Neural crest cell (in vitro differentiated cells): ENCODE measurements at places on chromosomes 11 and 22.

DNA sequence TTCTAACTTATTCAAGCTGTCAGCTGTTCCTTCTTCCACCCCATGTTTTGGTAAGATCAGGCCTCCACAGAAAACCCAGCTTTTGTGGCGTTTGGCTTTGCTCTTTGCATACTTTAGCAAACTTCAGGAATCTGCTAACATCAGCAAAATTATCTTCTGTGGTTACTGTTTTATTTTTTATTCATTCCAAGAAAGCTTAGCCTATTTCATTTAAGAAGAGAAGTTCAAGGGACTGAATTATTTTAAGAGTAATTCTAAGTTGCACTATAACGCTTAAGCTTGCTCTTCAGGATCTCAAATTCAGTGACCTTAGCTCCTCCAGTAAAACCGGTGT lies 1.1 kb downstream of the JHY start:
- DNase-seq = no peak

DNA sequence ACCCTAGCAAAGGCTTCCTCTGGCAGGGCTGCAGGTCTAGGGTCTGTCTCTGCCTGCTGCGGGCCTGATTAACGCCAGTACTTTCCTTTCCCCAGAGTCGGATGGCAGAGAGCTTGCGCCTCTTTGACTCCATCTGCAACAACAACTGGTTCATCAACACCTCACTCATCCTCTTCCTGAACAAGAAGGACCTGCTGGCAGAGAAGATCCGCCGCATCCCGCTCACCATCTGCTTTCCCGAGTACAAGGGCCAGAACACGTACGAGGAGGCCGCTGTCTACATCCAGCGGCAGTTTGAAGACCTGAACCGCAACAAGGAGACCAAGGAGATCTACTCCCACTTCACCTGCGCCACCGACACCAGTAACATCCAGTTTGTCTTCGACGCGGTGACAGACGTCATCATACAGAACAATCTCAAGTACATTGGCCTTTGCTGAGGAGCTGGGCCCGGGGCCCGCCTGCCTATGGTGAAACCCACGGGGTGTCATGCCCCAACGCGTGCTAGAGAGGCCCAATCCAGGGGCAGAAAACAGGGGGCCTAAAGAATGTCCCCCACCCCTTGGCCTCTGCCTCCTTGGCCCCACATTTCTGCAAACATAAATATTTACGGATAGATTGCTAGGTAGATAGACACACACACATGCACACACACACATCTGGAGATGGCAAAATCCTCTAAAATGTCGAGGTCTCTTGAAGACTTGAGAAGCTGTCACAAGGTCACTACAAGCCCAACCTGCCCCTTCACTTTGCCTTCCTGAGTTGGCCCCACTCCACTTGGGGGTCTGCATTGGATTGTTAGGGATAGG lies 18.6 kb downstream of the RSPH14 start:
- DNase-seq = no peak

DNA sequence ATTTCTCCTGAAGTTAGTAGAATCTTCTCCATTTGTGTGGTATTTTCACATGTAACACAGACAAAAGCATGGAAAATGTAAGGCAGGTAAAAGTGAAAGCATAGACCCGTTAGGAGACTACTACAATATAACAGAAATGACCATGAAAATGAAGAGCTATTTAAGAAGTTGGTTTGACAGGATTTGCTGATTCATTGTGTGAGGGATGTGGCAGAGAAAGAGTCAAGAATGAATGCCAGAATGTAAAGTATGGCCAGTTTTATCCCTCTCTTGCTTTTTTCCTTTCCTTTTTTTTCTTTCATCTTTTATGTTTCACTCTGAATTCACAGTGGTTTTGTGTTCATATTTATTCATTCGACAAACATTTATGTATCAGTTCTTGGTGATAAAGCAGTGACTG lies 115.9 kb downstream of the ARFGAP2 start:
- DNase-seq = no peak

- no peak for DNase-seq
Observed at GRCh38 chr11:69210310-69211035, 54.7 kb downstream of the SMIM38 start.

GRCh38 chr11:128789497-128790150 lies 77.5 kb downstream of the KCNJ1 start:
- no peak for DNase-seq

DNA sequence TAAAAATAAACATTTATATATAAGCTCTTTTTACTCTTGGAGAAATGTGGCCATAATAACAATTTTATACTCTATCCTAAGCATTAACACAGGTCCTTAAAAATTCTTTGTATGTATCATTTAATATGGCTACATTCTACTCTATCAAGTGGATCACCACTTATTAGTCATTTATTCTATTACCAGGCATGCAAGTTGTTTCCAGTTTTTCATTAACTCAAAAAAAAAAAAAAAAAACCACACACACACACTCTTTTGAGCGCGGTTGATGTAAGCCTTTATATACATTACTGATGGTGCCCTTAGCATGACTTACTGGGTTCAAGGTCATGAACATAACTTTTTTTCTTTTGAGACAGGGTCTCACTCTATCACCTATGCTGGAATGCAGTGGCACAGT lies 47.1 kb upstream of the MICAL2 start:
- no peak for DNase-seq

- no peak for DNase-seq
Observed at GRCh38 chr11:100741866-100742625, 55.0 kb downstream of the ARHGAP42 start.

DNA sequence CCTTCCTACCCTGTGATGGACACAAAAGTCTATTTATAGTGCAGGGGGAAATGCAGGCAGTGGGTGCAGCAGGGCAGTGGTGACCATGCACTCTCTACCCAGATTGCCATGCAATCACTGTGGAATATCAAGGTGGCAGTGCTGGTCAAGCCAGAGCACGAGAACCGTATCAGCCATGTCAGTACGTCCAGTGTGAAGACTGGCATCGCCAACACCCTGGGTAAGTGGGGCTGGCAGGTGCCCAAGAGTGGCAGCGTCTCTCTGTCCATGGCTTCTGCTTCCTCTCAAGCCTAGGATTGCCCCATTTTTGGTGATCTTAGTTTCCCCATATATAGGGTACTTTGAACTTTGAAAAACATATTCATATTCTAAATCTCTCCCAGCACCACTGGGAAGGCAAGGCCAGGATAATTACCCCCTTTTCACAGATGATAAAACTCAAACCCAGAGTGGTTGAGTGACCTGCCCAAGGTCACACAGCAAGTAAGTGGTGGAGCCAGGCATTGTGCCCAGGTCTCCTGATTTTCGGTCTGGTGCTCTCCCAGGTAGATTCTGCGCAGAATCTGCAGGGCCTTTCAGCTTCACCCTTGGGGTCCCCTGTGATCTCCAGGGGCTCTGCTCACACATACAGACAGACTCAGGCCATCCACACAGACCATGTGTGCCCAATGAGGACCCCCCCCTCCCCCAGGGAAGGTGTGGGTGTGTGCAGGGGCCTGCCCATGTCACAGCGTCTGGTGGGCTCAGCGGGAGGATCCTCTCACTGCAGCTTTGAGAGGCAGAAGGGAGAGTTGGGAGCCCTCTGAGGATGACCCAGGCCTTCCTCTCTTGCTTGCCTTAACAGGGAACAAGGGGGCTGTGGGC lies 7.1 kb downstream of the INPPL1 start:
- DNase-seq = no peak

- DNase-seq = no peak
Observed at GRCh38 chr11:114196997-114197703, 99.0 kb upstream of the NNMT start.

DNA sequence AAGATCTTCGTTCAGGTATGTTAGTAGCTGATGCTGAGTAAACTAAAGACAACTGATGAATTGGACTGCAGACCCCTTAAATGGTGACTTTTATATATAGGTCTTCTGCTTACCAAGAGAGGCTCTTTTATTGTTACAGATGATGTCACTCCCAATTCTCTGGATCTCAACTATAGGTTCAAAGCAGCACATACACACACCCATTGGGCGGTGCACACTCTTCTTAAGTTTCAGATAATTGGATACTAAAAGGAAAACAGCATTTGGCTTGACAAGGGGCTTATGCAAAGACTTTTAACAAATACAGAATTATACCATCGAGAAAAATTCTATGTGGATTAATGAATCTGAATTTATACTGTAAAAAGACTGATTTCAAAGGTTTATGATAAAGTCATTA lies at the start of gene PTH:
PTH (minus strand) TSS at position 69 of the 400 bp plus-strand sequence. CDS start 3,142 bp downstream, outside the sequence.
- DNase-seq = no peak

DNA sequence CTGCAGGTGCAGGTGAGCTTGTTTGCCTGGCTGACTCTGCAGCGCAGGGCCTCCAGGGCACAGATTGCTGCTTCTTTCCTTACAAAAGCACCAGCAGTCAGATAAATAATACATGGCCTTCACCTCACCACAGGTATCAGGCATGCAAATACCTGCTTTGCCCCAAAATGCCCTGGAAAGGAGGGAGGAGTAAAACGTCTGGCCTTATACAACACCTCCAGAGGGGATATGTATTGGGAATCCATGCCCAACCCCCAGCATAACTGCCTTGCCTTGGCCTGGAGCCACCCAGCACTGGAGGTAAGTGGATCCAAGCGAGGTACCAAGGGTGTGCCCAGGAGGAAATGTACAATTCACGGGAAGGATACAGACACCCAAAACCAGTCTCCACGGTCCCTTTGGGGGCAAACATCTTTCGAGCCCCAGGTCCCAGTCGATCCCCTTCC lies 860 bp downstream of the TMEM184B start:
- DNase-seq = no peak

- no peak for DNase-seq
Observed at GRCh38 chr11:13019313-13019712, 10.2 kb downstream of the RASSF10 start.

GRCh38 chr11:14908214-14908880 lies 16.3 kb upstream of the CYP2R1 start:
- DNase-seq = no peak

DNA sequence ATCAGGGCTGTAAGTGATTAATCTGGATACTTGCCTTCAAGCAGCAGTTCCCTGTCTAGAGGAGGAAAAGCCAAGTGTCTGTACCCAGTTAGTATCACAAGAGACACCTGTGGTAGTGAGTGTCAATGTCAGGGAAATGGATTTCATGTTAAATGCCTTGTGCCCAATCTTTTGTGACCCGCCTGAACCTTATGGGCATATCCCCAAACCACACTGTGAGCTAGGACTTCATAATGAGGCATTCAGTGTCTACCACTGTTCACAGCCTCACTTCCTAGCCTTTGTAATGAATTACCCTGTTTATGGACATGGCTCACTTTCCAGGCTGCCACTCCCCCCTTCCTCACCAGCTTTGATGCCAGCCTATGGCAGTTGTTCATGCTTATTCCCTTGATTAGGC lies 125.1 kb downstream of the TRIM44 start:
- DNase-seq = no peak

DNA sequence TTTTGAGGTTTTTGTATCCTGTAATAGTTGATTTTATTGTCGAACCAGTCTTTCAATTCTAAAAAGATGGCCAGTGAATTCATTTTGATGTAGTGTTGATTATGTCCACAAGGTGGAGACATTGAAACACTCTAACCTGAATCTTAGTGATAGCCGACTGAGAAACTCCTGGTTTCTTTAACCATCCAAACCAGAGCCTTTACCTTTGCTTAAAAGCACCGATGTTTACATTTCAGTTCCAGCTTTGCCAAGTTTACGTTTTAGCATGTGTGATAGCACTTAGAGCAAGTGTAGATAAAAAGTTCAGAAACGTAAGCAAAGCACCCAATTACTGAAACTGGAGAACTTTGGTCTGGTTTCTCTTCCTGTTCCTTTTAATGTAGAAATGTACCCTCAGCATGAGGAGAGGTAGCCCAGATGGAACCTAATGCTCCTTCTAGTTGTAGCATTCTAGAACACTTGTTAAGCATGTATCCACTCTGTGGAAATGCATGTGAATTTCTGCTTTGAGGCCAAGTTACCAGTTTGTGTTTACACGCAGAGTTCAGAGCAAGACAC lies 208.6 kb downstream of the DBX1 start:
- no peak for DNase-seq

DNA sequence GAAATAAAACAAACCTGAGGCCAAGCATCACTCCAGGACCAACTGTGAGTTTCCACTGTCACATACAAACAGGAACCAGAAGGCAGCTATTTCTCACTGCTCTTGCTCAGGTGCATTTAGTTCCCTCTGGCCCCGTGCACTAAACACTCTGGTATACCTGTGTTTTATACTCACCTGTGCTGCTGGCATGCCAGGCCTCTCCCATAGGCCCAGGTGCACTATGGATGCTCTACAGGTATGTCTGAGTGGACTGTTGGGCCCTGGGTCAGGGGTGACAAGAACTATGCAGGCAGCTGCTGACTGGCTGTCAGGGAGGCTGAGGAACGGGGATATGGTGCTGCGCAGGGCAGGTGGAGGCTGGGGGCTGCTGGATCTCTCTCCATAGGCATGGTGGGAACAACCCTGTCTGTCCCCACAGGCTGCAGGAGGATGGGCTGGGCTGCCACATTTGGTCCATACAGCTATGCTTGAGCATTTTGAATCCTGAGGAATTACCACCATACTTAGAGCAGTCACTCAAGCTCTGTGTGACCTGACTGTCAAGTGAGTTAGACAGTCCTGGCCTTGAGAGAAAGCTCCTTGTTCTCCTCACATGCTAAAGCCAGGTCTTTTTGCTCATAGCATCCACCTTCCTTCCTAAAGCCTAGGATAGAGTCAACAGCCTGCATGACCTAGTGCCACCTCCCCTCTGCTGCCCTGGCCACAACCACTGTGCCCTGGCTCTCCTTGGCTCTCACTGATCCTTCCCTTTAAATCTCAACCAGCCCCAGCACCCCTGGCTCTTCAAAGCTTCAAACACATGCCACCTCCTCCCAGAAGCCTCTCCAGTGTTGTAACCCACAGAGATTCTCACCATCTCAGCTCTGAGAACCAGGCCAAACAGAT lies 72.9 kb downstream of the C11orf58 start:
- no peak for DNase-seq

GRCh38 chr11:70876685-70877084 lies 375.7 kb downstream of the SHANK2 start:
- DNase-seq = no peak

DNA sequence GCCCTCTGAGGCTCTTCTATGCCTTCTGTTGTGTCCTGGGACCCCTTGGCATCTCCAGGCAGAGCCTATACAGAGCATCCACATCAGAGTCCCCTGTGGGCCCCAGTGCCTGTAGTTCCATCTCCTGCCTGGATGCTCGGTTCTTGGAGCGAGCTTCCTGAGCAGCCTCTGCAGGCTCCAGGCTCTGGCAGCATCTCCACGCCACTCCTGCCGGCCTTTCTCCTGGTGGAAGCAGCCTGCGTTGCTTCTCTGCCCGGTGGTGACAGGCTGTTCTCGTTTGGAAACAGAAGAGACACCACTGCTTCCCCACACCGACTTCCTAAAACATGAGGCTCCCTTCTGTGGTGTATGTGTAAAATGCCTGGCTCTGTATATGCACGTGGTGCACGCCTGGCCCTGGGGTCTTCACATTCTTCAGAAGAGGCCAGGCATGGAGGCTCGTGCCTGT lies 52.8 kb downstream of the BCR start:
- no peak for DNase-seq

GRCh38 chr11:59614277-59615119 lies 1.1 kb downstream of the OSBP start:
- no peak for DNase-seq
